ENCODE measurements at places on chromosomes 1 and 21.

DNA sequence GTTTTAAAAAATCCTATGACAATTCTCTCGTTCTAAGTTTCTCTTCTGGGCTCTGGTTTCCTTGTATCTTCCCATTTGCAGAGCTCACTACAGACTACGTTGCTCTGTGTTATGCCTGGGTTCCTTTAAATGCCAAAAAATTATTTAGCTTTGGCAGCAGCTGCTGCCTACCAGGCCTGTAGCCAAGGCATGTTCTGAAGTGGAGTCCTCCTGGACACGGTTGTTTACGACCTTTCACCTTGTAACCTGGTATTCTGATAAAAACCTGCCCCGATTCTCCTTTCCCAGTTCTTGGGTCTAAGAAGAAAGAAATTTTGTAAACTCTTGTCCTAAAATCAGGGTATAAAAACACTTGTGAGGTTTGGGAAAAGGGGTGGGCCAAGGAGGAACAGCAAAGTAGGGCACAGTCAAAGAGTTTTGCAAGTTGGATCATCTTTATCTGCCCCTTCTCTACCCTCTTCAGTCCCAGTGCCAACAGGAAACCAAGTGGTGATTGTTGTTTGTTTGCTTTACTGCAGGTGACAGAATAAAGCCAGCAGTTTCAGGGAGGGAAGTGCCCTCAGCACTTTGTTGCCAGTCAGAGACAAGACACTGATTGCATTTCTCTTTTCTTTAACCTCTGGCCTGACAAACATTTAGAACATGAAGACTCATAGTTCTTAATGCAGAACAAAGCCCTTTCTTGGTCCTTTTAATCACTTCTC is 3.1 kb upstream of the TXNIP start:
- DNase-seq = no peak

- no peak for DNase-seq
These were observed 28.3 kb downstream of the VANGL2 start for GRCh38 chr1:160428655-160429054.

- DNase-seq = no peak
These were observed 21.3 kb downstream of the OVAAL start for GRCh38 chr1:180579961-180580611.

GRCh38 chr1:99811747-99812146 is 38.4 kb upstream of the AGL start:
- DNase-seq = no peak

- DNase-seq = no peak
These were observed 18.1 kb upstream of the SHE start for GRCh38 chr1:154520333-154520732.

DNA sequence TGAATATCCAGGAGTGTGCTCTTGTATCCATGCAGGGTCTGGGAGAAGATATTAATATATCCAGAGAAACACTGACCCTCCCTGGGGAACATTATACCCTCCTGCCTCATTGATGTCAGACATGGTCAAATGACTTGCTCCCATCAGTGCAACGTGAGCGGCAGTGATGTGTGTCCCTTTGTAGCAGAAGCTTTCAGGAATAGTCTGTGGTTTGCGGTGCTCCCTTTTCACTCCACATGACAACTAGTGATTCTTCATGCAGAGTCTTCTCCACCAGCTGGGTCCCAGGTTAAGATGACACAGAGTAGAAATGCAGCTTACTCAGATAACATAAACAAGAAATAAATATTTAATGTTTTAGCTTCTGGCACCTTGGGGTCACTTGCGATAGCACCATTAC is 31.9 kb upstream of the LYPD8 start:
- no peak for DNase-seq

DNA sequence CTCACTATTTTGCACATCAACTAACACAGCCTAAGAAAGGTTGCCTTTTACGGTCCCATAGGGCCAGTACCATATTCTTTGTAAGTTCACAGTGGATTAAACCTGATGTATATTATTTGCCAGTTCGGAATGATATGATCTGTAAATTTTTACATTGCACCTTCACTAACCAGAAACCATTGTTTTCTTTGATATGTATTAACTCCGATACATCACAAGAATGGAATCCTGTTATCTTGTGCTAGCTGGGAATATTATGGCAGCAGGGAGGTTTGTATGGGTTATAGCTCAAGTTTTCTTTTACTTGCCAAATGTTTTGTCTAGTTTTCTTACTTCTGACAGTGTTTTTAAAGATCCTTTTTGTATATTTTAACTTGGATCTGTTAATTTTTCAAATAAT is 51.4 kb upstream of the S1PR1 start:
- no peak for DNase-seq

GRCh38 chr1:175221557-175222175 is 29.1 kb upstream of the KIAA0040 start:
- DNase-seq = no peak

- no peak for DNase-seq
These were observed 482 bp downstream of the GRIK1 start for GRCh38 chr21:29939104-29939923.

GRCh38 chr1:77253211-77253610 is 28.6 kb upstream of the AK5 start:
- no peak for DNase-seq

DNA sequence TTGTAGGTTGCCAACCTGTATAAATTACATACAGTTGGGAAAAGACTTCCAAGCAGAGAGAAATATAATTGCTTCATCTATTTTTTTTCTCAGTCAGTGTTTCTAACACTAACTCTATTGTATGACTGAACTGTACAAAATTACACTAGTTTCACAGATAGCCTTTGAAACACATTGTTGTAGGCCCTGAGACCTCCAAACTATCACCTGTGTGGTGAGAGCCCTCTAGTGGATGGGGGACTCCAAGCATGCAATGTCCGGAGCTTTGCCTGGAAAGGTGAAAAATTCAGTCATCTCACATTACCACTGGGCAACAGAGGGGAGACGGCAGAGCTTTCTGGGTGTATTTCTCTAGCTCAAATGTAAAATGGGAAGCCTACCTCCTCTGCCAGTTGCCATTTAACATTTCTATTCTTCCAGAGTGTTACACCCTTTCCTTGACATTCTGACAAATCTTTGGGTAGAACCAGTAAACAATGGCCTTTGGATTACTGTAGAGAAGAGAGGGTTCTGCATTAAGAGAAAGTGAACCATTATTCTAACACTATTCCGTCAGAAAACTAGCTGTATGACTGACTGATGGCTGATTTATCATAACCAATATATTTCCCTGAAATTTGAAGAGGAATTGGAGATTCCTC is 212.2 kb downstream of the LYPLAL1 start:
- DNase-seq = peak; percentile 1

DNA sequence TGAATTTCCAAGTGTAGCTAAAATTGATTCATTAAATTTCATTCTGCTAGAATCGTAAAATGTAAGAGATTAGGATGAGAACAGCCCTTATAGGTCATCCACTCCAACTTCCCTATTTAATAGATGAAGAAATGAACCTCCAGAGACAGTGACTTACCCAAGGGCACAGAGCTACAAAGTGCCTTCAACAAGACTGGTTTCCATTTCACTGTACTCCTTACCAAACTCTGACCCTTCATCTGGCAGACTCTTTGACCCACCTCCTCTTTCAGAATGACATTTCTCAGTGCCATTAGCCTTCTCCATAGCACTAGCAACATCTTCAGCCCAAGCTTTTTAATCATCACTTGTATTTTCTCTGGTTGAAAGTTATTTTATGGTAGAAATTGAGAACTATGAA is 161.3 kb downstream of the NEK7 start:
- no peak for DNase-seq

- DNase-seq = no peak
These were observed 622.5 kb downstream of the PLA2G4A start for GRCh38 chr1:187451238-187451637.

GRCh38 chr1:34409689-34410229 is 233.1 kb downstream of the C1orf94 start:
- no peak for DNase-seq

- DNase-seq = no peak
These were observed 16.0 kb downstream of the EIF2D start for GRCh38 chr1:206596319-206596666.

DNA sequence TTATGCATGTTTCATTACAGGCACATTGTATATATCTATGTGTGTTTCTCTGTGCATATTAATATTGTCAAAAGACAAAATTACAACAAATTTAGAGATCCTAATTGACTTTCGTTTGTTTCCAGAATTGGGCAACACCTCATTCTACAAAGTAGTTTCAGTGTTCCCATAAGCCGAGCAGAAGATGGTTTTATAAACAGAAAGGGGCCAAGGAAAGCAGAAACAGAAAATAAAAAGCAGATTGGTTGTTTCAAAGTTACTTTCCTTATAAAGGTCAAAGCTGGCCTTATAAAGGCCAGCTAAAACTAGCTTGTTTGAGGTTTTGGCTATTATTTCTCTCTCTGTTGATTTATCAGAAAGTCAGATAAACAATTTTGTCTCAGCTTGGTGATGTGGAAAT is 116.2 kb upstream of the FGGY start:
- DNase-seq = no peak

GRCh38 chr1:11514366-11514765 is 35.4 kb downstream of the DISP3 start:
- no peak for DNase-seq

GRCh38 chr1:166114419-166114818 is 52.4 kb downstream of the FAM78B start:
- DNase-seq = no peak

- no peak for DNase-seq
These were observed 51.6 kb upstream of the HPDL start for GRCh38 chr1:45275054-45275453.
